Mucosa of gallbladder (tissue), 1 donor: ENCODE measurements at places on chromosomes 5 and 9. TPM values are rescaled to one million over a fixed set of nuclear protein-coding genes. Genes with fewer than 3 reads are reported as not detected.

DIPK1B gene
- 8.8 TPM for total RNA-seq

CDKN2AIPNL gene
- total RNA-seq, result 18.0 TPM

PCDHB3 gene
- total RNA-seq, result 1.4 TPM

DNA sequence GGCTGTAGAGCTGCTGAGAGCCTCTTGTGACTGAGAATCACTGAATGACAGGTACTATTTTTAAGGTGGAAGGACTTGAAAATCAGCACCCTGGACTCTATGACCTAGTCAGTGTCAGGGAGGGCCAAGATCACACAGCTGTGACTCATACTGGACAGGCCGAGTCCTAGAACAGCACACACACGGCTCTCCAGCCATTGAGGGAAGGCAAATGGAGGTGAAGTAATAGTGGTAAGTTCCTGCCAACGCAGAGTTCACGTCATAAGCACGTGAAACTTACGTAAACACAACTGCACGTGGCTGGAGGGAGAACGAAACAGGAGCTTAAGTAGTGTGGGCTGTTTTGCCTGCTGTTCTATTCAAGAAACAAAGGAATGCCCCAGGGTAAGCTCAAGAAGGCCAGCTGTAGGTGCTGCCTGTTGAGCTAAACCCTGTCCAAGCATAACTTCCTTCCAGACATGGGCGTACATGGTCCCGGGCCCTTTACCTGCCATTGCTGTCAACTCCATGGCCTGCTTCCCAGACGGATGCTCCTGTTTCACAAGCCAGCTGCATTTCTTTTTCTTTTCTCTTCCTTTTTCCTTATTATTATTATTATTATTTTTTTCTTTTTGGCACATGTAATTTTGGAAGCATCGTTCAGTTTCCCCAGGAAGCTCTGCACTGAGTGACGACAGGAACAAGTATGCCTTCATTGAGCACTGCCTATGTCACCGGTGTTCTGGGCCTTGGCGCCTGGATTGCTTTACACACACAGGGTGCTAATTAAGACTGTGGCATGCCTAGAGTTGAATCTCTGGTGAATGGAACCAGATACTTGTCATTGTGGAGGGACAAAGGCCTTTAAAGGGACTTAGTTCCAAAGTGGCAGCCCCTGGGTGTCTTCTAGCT is 10.2 kb upstream of the LCP2 start:
- peak; percentile 78 for DNase-seq

GRCh38 chr9:88045686-88046085 is 71.4 kb upstream of the CDK20 start:
- no peak for DNase-seq

- DNase-seq, result no peak
These were observed 98.3 kb upstream of the PHYKPL start for GRCh38 chr5:178330791-178331404.

DNA sequence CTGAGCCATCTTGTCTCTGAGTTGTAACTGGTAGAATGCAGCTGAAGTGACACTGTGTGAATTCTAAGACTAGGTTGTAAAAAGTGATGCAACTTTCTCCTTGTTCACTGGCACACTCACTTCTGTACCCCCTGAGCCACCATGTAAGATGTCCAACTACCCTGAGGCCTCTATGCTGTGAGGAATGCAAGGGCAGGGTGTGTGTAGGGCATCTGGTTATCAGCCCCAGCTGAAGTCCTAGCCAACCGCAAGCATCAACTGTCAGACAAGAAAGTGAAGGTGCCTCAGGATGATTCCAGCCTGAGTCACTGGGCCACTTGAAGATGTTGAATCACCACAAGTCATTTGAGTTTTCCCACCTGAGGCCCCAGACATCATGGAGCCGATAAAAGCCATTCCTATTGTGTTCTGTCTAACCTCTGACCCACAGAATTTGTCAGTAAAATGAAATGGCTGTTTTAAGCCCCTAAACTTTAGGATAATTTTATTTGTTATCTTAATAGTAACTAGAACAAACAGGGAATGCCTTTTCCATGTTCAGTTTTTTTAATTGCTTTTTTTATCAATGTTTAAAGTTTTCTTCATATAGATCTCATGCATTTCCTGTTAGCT is 18.7 kb upstream of the RHOBTB3 start:
- DNase-seq, result no peak
